ENCODE measurements at places on chromosomes 4 and X.

GRCh38 chrX:122579526-122579925, 604.6 kb upstream of the GRIA3 start:
- no peak for DNase-seq

DNA sequence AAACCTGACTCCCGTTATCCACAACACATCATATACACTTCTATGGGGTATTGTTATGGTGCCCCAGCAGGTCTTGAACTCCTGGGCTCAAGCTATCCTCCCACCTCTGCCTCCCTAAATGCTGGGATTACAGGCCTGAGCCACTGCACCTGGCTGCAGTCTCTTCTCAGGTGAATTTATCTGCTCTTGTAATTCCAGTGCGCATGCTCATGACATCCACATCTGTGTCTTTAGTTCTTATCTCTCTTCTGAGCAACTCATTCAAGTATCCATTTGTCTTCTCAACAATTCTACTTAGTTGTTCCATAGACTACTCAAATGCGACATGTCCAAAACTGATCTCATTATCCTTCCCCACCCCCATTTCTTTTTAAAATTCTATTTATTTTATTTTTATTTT, 20.5 kb upstream of the MID2 start:
- no peak for DNase-seq

- no peak for DNase-seq
These were observed at the start of gene PRKG2 for GRCh38 chr4:81214881-81215868. PRKG2 (minus strand) TSS chr4:81215222; CDS start chr4:81205047, 10,175 bp downstream.

DNA sequence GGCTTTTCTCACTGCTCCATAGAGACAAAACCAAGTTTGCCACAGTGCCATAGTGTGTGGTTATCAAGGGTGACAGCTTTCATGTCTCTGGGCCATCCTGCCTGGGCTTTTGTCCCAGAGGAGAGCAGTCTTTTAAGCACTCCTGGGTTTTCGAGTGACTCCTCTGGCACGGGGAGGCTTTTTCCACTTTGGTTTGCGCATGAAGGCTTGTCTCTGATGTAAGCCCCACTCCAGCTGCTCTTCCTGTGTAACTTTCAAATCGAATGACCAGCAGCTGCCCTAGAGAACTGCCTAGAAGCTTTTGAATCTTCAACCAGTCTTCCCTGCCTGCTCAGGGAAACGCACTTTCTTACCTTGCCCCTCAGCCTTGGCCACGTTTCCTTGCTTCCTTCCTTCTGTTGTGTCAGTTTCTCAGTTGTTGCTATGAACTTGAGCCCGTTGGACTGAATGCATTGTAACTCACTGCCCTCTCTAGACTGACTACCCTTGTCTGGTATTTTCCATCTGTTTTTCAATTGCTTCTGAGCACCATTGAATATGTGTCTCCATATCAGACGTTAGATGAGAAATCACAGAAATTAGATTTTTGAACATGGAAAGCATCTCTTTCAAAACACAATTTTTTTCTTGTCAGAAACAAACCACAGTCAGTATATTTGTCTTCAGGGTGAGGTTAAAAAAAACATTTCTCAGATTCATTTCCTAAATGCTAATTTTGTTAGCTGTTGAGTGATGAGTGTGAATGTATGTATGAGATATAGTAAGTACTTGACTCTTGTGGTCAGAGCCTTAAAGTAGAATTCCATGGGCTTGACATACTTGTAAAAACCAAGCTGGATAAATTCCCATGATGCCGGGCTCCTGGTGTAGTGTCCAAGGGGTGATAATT, 45.3 kb downstream of the SLC9A6 start:
- DNase-seq = no peak

GRCh38 chr4:26217961-26218676, 102.7 kb upstream of the RBPJ start:
- no peak for DNase-seq

- no peak for DNase-seq
These were observed 222.1 kb downstream of the TACR3 start for GRCh38 chr4:103497692-103498091.

DNA sequence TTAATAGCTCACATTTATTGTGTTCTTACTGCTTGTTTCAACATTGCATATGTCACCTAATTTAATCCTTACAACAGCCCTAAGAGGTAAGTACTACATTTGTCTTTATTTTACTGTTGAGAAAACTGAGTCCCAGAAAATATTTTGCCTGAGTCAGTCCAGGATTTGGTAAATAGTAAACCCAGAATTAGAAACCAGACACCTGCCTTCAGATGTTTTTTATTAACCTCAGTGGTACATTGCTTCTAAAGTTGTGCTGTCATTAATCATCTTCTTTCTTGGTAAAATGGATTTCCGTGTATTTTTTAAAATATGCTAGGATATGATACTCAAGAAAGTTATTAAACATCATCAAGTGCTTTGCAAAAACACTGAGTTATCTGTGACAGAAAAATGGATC, 31.4 kb downstream of the USP53 start:
- no peak for DNase-seq

DNA sequence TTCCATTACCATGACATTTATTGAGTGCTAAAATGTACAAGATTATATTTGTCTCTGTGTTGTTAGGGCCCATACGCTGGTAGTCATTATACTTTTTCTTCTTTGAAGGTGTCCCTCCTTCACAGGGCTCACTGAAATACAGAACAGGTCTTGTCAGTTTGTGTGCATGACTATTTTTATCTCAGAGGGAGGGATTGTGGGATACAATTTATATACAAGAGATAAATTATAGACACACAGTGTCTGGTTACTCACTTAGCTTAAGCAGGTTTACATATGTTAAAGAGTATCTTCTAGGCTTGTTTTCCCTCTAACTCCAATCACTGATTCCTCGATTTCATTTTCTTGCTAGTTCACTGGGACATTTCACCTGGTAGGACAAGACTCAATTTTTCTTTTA, 143.3 kb upstream of the GUCY1A1 start:
- DNase-seq = no peak

GRCh38 chr4:53119680-53120079, 246.2 kb downstream of the SCFD2 start:
- DNase-seq = no peak

DNA sequence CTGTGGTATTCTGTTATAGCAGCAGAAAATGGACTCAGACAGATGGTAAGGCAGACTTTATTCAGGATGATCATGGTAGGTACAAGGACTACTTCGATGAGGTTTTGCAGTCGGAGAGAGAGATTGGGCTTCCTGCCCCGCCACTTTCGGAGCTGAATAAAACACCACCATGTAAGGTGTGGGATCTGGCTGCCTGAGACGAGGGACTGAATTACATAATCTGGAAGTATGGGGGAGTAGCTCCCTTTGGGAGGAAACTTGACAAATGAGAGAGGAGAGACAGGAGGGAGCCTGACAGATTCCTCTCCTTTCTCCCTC, 255.5 kb upstream of the GATB start:
- no peak for DNase-seq

- DNase-seq = no peak
These were observed 72.5 kb downstream of the AGTR2 start for GRCh38 chrX:116243039-116243438.

DNA sequence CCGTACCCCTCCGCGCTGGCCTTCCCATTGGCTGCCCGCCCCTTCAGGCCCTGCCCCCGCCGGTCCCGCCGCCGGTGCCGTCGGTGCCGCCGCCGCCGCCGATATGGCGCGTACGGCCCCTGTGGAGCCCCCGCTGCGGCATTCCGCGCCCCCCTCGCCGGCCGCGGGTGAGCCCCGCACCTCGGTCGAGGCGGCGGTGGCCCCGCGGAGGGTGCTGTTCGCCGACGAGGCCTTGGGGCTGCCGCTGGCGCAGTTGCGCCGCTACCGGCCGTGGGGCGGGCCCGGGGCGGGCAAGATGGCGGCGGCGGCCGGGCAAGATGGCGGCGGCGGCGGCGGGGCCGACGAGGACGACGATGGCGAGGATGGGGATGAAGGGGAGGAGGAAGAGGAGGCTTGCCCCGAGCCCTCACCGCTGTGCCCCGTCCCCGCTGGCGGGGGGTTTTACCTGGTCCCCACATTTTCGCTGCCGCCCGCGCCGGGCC, at the start of gene PPP1R3F:
Gene PPP1R3F (plus strand): TSS at position 27 of the 482 bp plus-strand sequence. CDS start 77 bp downstream, at position 104.
- DNase-seq = no peak

DNA sequence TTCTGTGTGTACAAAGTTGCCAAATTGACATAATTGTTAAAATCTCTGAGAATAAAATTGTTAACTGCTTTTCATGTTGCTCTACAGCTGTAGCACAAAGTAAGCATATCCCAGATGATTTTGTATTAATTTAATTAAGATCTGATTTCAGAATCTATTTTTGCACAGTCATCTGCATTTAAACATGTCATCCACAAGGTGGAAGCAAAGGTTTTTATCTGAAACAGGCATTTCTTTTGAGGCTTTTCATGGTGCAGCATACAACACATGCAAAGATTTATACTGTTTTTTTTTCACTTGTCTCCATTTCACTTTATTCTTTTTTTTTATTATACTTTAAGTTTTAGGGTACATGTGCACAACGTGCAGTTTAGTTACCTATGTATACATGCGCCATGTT, 51.2 kb downstream of the GC start:
- no peak for DNase-seq

DNA sequence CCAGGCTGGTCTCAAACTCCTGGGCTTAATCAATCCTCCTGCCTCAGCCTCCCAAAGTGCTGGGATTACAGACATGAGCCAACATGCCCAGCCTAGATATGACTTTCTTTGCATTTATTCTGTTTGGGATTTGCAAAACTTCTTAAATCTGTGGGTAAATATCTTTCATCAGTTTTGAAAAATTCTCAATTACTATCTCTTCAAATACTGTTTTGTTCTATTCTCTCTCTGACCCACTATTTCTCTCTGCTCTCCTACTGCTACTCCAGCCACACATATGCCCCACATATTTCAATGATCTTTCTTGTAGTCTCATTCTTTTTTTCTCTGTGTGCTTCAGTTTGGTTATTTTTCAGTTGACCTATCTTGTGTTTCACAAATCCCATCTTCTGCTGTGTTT, 205.1 kb downstream of the CHIC2 start:
- DNase-seq = no peak

GRCh38 chr4:7938609-7939376, 868 bp downstream of the AFAP1 start:
- DNase-seq = no peak

DNA sequence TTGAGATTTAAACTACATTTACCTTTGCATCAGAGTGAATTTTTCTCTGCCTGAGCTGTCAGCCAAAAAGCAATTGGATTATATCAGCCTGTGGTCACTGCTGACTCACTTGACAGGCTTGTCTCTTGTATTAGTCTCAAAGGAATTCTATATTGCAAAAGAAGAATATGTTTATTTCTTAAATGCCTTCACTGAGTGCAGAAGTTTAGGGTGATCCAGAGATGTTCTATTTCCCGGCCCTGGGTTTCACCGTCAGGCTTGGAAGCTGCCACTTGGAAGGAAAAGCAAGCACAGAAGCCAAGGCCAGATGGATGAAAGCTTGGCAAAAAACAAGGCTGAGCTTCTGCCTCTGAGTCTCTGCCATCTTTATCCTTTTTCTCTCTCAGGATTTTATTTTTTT, 80.9 kb downstream of the FAM114A1 start:
- no peak for DNase-seq

GRCh38 chr4:15776871-15777648, 1.1 kb upstream of the CD38 start:
- no peak for DNase-seq

- no peak for DNase-seq
These were observed 52.1 kb upstream of the STOX2 start for GRCh38 chr4:183852910-183853547.

GRCh38 chrX:112935029-112935428, 94.4 kb upstream of the AMOT start:
- DNase-seq = no peak

- DNase-seq = no peak
These were observed 59.9 kb downstream of the DIPK2B start for GRCh38 chrX:45140812-45141211.

DNA sequence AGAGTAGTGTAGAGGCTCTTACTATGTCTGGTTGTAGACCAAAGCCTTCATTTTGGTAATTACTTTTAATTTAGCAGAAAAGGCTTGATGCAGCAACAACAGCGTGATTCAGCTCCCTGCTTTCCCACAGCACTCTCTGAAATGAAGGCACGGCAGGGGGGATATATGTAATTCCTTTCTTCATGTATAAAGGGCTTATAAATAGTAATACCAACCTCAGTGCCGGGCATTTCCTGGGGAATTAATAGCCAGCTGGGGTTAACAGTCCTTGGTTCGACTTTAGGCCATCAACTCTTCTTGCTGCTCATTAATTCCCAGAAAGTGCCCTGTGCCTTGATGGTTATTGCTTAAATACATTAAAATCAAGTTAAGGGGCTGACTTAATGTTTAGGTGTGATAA, 669.0 kb downstream of the ZNF674 start:
- DNase-seq = no peak

GRCh38 chr4:94527556-94528233, 76.0 kb downstream of the PDLIM5 start:
- DNase-seq = no peak

DNA sequence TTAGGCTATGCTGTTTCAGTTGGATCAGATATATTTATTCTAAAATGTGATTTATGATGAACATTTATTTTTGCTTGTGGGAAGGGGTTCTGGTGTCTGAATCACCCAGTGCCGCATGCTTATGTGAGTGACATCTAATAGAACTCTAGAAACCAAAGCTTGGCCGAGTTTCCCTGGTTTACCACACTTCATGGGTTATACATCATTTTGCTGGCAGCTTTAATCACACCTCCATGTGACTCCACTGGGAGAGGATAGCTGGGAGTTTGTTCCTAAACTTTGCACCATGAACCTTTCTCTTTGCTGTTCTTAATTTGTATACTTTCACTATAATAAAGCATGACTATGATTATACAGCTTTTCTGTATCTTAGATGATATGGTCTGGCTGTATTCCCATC, 382.9 kb downstream of the INPP4B start:
- DNase-seq = no peak

DNA sequence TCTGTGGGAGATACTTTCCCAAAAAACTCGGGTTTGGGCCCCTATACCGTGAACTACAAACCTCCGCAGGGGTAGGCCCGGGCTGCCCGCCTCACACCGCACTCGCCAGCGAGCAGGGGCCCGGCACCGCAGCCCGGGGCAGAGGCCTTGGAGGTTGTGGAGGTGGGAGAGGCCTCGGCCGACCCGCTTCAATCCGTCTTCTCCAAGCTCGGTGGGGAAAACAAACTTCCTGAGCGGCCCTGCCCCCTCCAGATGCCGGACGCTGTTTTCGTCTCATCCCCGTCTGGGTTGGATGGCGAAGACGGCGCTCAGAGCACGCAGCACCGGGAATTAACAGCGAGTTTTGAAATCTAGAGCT, 442 bp upstream of the MCUB start:
- DNase-seq = no peak

GRCh38 chrX:151985955-151986354, 11.5 kb upstream of the GABRE start:
- no peak for DNase-seq
